T-helper 17 cell (primary cell): ENCODE measurements at places on chromosomes 1 and 21.

DNA sequence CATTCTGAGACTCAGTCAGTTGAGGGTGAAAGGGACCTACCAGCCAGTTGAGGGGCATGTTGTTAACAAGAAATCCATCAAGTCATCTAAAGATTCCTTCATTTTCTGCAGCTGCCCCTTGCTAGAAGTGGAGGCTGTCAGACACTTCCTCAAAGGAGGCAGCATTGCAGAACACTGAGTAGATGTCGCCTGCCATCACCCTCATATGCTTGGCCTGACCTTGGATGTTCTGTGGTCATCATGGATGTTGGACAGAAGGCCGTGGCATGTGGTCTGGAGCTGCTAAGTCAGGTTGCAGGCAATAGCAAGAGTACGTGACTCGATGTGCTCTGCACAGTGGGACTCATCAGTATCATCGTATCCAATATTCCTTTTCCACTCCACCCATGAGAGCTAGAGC lies 70.6 kb downstream of the GATAD2B start:
- no peak for DNase-seq

GRCh38 chr1:35572296-35572695 lies 818 bp upstream of the TFAP2E start:
- DNase-seq, result no peak

DNA sequence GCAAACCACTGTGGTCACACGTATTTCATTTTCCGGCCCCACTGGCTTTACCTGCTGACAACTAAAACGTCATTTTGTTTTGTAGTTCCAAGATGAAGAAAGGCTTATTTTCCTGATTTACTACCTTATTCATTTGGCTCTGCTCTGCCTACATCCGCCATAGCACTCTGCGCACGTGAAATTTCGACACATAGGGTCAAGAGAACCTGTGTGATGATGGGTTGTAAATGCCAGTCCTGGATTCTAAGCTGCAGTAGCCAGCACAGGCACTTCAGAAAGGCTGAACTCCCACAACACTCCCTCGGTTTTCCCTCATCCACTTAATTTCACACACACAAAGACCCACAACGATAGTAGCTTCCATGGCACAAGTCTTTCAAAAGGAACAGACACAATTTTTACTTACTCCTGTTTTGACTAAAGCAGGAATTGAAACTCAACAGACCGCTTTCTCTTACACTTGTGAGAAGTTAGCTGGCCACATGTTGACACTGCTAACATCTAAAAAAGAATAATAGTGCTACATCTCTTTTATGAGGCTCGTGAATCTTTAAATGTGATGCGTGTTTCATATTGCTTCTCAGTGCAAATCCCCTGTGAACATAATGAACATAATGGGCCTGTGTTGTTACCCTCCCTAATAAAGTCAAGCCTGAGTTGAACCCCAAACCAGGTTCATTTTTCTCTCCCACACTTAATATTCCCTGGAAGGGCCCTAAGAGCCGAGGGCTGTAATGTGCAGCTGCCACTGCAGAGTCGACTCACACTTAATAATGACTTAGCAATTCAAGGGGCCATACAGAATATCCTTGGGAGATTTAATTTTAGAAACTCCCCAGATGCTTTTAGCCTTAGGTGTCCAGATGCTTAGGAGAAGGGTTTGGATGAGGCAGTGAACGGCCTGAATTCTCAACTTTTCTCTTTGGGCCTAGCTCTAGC lies 1.5 kb upstream of the RUNX1 start:
- no peak for DNase-seq

GRCh38 chr1:51093581-51093980 lies 8.4 kb upstream of the C1orf185 start:
- DNase-seq, result no peak
